ENCODE measurements at places on chromosomes 4 and X.

GRCh38 chrX:25925946-25926345, 212.2 kb upstream of the MAGEB18 start:
- DNase-seq: no peak

DNA sequence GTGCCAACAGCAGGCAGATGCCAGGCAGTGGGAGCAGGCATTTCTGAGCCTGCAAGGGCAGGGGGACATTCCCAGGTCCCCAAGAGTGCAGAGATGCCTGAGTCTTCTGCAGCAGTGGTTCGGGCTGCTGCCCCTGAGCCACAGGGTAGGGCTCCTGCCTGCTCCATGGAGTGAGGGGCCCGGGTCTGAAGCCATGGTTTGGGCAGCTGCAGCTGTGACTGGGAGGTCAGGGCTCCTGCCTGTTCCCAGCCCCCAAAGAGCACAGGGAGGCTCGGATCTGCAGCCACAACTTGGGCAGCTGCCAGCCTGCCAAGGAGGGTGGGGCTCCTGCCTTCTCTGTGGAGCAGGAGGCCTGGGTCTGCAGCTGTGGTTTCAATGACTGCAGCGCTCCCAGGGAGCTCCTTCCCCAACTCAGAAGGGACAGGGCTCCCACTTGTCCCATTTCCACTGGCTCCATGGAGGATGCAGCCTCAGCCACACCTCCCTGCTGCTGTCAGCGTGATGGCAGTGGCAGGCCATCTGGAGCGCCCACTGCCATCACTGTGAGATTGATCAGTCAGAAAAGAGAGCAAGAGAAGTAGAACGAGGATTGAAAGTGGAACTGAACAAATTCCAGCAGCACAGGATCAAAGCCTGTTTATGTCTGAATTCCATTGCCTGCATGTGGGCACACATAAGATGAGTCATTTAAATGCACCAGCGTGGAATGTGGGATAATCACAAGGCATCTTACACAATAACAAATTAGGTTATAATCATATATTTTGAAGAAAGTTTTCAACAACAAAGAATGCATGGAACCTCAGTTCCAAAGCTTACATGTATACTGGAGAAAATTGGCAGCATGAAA, 93.1 kb upstream of the CXorf51A start:
- no peak for DNase-seq

GRCh38 chr4:140861359-140862176, 105.4 kb upstream of the TBC1D9 start:
- DNase-seq: peak; percentile 81

DNA sequence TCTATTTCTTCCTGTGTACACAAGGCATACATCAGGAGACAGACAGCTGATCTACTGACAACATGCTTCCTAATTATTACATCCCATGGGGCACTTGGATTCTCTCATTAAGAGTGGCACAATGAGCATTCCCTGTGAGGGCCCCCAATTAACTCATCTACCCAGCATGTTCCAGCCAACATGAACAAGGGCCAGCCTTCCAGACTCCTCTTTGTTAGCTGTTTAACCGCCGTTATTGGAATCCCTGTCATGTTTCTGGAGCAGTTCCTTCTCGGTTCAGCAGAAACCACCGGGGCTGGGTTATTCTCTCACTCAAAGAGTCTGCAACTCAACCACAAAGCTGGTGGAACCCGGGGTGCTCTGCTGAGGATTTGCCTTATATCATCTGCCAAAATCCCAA, 9.9 kb upstream of the GPM6B start:
- DNase-seq: no peak

DNA sequence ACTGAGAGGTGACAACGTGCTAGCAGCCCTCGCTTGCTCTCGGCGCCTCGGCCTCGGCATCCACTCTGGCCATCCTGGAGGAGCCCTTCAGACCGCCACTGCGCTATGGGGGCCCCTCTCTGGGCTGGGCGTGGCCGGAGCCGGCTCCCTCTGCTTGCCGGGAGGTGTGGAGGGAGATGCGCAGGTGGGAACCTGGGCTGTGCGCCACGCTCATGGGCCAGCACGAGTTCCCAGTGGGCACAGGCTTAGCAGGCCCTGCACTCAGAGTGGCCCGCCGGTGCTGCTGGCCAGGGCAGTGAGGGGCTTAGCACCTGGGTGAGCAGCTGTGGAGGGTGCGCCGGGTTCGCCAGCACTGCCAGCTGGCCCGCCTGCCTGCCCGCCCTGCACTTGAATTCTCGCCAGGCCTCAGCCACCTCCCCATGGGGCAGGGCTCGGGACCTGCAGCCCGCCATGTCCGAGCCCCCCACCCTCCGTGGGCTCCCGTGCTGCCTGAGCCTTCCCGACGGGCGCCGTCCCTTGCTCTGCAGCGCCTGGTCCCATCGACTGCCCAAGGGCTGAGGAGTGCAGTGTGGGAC, 148.0 kb downstream of the RAPGEF2 start:
- DNase-seq: no peak

- no peak for DNase-seq
These were observed 561.5 kb downstream of the ANKRD50 start for GRCh38 chr4:124151031-124151430.

DNA sequence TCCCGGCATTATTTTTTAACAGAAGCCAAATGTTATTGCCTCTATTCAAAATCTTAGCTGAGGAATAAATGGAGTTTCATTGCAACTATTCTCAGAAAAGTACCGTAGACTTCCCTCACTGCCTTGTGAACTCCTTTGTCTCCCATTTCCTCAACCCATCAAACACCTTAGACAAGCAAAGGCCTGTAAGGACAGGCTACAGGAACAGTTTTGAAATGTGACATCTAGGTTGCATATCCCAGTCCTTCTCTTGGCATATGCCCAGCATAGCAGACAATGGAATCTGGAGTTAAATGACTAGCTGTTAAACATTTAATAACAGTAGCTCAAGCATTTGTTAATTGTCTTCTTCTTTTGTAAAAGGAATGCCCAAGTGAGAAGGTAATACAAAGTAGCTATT, 1371.7 kb downstream of the STIM2 start:
- DNase-seq: no peak

- DNase-seq: no peak
These were observed 425.6 kb downstream of the IL1RAPL1 start for GRCh38 chrX:29012867-29013266.

DNA sequence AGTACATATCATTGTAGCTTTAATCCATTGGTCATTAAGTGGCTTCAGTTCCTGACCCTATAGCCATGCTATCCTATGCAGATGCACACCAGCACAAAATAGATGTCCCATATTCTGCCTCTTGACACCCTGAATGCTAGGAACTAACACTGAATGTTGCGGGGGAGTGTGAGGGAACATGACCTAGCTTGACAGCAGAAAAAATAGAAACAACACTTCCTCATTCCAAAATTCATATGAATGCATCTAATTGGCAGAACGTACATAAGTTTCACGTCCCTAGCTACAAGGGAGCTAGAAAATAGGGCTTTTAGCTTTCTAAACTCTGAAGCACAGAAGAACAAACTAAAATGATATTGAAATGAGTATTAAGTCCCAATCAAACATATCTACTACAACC, 14.4 kb upstream of the DCAF8L1 start:
- no peak for DNase-seq

DNA sequence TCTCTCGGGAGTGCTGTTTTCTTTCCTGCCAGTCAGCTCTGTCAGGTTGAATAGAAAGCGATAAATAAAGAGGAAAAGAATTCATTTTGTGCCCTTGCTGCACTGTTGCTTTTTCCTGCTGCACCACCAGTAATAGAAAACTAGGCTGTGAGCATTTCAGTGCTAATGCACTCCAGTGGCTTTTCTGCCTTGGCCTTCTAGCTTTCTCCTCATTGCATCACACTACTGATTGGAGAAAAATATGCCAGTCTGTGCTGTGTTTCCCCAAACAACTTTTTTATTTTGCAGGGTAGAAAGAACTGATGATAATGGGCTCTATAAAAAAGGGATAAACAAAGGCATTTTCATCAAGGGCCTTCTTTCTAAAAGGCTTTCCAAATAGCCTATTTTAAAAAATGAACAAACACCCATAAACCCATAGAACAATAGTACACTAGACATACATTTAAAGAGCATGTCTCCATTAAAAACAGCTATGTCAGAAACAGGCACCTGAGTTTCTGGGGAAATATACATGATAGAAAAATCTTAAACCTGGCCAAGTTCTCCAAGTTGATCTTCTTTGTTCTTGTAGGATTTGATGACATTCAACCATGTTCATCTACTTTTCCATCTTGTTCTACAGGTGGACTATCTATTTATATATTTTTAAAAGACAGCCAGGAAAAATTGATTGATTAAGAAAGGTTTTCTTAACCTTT, 86.3 kb downstream of the GPRIN3 start:
- no peak for DNase-seq

DNA sequence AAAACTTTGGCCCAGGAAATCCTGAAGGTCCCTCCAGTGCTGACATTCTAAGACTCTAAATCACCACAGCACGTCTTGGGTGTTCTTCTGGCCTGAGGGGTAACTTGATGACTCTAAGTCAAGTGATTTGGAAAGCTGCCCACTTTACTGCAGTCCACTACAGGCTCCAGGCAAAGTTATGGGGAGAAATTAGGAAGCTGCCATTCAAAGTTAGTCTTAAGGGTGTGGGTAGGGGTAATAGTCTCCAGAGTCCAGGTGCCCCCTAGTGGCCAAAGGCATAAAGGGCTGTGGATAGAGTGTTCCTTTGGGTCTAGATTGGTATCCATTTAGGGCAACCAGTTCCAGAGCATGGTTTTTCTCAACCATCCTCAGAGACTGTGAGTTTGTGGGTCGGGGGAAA, 38.7 kb upstream of the SLC16A2 start:
- peak; percentile 79 for DNase-seq

GRCh38 chr4:548976-549375, 27.1 kb downstream of the TMEM271 start:
- no peak for DNase-seq

GRCh38 chr4:73661646-73662119, 41.4 kb upstream of the RASSF6 start:
- peak; percentile 86 for DNase-seq

- DNase-seq: no peak
These were observed 132.2 kb downstream of the SLC10A7 start for GRCh38 chr4:146389561-146389960.

DNA sequence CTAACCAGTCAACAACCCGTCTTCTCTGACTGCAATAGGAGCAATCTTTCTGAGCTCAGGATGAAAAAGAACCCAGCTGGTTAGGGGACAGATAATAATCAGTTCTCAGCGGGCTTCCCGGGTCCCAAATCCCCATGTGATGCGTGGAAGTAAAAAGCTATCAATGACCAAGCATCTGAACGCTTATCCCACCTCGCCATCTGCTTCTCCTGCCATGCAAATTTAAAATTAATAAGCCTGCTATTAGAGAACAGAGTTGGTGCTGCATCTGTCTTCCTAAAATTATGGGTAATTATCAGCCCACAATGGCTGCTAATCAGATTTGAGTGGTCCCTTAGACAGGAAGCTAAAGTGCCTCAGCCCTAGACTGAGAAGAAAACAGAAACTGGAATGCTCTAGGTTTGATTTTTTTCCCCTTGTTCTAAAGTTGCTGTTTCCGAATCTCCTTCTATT, 37.5 kb downstream of the AFAP1 start:
- DNase-seq: no peak

DNA sequence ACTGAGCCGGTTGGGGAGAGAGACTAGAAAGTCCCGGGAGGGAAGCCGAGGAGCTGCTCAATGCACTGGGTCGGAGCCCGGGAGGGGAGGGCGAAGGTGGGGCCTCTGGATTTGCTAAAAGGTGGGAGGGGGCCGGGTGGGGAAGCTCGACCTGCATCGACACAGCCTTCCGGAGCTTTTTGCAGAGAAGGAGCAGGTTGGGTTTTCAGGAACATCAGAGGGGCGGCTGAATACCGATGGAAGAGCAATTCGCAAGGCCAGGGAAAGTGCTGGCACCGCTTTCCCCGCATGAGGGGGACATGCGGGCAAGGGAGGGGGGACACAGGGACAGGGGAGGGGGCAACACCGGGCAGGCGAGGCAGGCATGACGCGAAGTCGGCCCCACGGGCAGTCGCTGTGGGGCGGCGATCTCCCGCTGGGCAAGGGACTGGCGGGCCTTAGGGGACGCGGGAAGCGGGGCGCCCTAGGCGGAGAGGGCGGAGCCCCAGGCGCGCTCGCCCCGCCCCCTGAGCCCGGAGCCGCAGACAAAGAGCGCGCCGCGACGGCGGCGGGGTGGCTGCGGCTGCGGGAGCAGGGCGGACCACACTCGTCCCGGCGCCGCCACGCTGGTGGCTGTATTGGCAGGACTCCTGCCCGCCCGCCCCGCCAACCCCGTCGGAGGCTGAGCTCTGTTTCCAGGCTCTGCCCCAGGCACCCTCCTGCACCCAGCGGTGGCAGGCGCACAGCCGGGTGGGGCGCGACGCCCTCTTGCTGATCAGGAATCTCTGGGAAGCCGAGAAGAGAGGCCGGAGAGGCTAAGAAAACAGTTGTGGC, 11.6 kb downstream of the PDZD4 start:
- DNase-seq: peak; percentile 13

GRCh38 chr4:150750824-150751223, 168.9 kb downstream of the MAB21L2 start:
- DNase-seq: no peak

GRCh38 chr4:120839334-120839973, 83.1 kb downstream of the PRDM5 start:
- no peak for DNase-seq

- no peak for DNase-seq
These were observed 93.1 kb downstream of the SLC16A2 start for GRCh38 chrX:74514384-74514783.

Measured in inflammatory macrophage treated with lipopolysaccharide for 4 hours (primary cell).